T-cell (primary cell): ENCODE measurements at places on chromosomes 16 and 17. TPM values are rescaled to one million over a fixed set of nuclear protein-coding genes. Genes with fewer than 3 reads are reported as not detected.

GRCh38 chr17:40319651-40320540, 10.9 kb downstream of the RARA start:
- DNase-seq = peak; percentile 70
- H3K27ac ChIP-seq = peak overlapping the region; percentile 99
- H3K4me1 ChIP-seq = peaks cover 53% of the 10 kb centered on the region
- peaks cover 2% of the 10 kb centered on the region for H3K36me3 ChIP-seq

GRCh38 chr17:52149626-52150025, 8.9 kb downstream of the CA10 start:
- no peaks in the 10 kb centered on the region for H3K4me1 ChIP-seq
- H3K36me3 ChIP-seq = no peaks in the 10 kb centered on the region
- H3K27ac ChIP-seq = no peak overlapping the region
- no peak for DNase-seq
- no peaks in the 10 kb centered on the region for H3K27me3 ChIP-seq
- H3K4me3 ChIP-seq = no peak overlapping the region

The PLXDC1 gene
- 49.7 TPM for total RNA-seq

DNA sequence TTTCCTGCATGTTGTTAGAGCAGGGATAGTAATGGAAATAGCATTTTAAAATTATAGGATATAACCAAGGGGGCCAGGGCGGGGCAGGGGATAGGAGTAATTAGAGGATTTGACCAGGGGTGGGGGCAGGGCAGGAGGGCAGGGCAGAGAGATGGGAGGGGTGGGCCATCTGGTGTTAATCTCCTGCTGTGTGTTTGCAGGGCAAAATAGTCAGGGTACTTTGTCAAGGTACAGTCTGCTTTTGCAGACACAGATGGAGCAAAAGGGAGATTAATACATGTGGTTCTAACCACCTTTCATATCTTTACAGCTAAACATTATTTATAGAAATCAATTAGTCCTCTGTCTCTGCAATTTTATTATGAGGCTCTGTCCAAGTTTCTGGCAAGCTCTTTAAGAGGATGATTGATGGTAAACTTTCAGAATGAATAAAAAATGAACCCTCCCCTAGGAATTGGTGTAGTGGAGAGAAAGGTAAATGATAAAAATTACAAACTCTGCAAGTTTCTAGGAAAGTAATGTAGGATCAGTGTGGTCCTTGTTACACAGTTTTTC, 6.6 kb downstream of the ANKFN1 start:
- H3K4me3 ChIP-seq = no peak overlapping the region
- H3K4me1 ChIP-seq = no peaks in the 10 kb centered on the region
- no peak overlapping the region for H3K27ac ChIP-seq
- H3K36me3 ChIP-seq = no peaks in the 10 kb centered on the region

- H3K27me3 ChIP-seq = peaks cover 15% of the 10 kb centered on the region
- H3K4me1 ChIP-seq = peaks cover 19% of the 10 kb centered on the region
- no peak overlapping the region for H3K4me3 ChIP-seq
- DNase-seq = no peak
- H3K36me3 ChIP-seq = peaks cover 3% of the 10 kb centered on the region
Measured at GRCh38 chr16:23682181-23682580, 3.5 kb downstream of the PLK1 start.

GRCh38 chr16:2160915-2161551, 5.5 kb downstream of the TRAF7 start:
- H3K27me3 ChIP-seq = no peaks in the 10 kb centered on the region
- no peak overlapping the region for H3K27ac ChIP-seq
- H3K4me1 ChIP-seq = peaks cover 4% of the 10 kb centered on the region
- no peak overlapping the region for H3K4me3 ChIP-seq
